ENCODE measurements at places on chromosomes 11 and 22.

GRCh38 chr22:39520226-39521105 is at the start of gene ATF4:
TSS of gene ATF4 (plus strand) at chr22:39520562. CDS start at chr22:39521446, 884 bp downstream.
- no peak for DNase-seq

GRCh38 chr22:20953668-20954500 is 13.2 kb upstream of the AIFM3 start:
- DNase-seq, result peak; percentile 89

- DNase-seq, result no peak
Observed at GRCh38 chr11:92302770-92303169, 78.2 kb downstream of the FAT3 start.

DNA sequence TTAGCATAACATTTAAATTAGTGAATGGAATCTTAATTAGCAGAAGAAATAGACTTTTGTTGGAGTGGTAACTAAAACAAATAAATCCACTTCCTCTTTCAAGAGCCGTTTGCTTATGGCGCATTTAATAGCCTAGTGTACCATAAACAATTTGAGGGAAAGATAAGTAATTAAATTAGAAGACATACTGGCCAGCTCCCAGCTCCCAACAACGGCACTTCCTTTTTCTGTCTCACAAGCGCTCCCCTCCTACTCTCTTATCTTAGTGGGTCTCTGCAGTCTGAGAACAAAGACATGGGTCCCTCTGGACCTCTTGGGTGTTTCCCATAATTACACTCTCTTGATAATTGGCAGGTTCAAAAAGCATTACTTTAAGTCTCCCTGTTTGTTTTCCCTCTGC is 146.0 kb downstream of the OPCML start:
- no peak for DNase-seq

GRCh38 chr11:102449651-102450570 is 2.7 kb downstream of the TMEM123 start:
- DNase-seq, result no peak

DNA sequence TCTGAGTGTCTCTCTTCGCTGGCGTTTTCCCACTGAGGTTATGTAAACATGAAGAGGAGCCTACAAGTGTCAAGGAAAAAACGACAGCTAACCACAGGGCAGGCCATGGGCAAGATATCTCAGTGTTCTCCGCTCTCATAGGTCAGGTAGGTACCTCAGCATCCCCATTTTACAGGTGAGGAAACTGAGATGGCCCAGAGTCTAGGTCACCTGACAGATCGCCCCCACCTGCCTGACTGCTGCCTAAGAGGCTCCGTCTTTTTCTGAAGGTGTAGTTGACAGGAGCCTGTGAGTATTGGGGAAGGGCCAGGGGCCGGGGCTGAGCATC is 847 bp upstream of the NDUFA6 start:
- no peak for DNase-seq

- peak; percentile 75 for DNase-seq
Observed at GRCh38 chr11:12922980-12923507, 86.1 kb upstream of the RASSF10 start.

- DNase-seq, result no peak
Observed at GRCh38 chr11:27945348-27945747, 162.6 kb downstream of the KIF18A start.

DNA sequence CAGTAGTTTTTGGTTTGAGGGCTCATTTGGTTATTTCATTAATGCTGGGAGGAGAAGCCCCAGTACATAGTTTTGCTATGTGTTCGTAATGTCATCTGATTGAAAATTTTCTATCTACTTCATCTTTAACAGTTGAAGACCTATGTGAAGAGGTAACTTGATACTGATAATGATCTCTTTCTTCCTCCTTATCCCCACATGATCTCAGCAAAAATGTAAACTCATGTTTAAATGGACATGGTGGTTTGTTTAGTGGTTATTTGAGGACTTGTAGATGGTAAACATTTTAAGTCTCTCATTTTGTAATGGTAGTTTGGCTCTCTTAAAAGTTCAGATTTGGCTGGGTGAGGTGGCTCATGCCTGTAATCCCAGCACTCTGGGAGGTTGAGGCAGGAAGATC is 53.7 kb upstream of the SPTBN2 start:
- peak; percentile 15 for DNase-seq

GRCh38 chr11:105282658-105283057 is 143.1 kb upstream of the CARD18 start:
- DNase-seq, result peak; percentile 10

- no peak for DNase-seq
Observed at GRCh38 chr11:20032127-20032526, 128.1 kb downstream of the DBX1 start.

GRCh38 chr11:61524963-61525587 is 16.5 kb downstream of the LRRC10B start:
- DNase-seq, result no peak

GRCh38 chr22:40400159-40400558 is 29.8 kb downstream of the SGSM3 start:
- peak; percentile 16 for DNase-seq

GRCh38 chr11:40867991-40868632 is 591.3 kb downstream of the LRRC4C start:
- DNase-seq, result no peak

- no peak for DNase-seq
Observed at GRCh38 chr22:30028731-30029130, 51.5 kb upstream of the HORMAD2 start.

DNA sequence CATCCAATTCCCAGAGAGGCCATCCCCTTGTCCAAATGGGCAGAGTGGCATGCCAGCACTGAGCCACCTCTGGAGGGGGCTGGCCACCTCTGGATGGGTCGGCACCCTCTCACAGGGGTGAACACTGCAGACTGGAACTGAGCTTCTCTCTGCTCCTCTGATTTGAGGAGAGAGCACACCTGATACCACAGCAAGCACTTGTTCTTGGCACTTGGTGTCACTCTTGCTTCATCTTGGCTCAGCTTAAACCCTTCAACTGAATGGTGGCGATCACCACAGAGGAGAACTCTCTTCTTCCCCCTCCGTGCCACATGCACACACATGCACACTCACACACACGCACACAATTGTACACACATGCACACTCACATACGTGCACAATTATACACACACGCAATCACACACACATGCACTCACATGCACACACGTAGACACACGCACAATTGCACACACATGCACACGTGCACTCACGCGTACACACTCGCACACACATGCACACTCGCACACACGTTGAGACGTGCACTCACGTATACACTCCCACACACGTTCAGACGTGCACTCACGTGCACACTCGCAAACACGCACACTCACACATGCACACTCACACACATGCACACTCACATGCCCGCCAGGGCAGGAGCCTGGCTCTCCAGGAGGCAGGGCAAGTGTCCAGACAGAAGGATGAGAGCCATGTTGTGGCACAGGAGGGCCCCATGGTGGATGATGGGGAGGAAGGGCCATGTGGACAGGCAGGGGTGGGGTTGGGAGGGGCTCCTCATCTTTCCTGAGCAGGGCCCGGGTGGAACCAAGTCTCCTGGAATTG is 23.4 kb downstream of the OVOL1 start:
- DNase-seq, result no peak

Measured in fibroblast of villous mesenchyme (primary cell).